Pons (tissue), 1 donor: ENCODE measurements at places on chromosomes 3 and 15.

- DNase-seq: no peak
Measured at GRCh38 chr3:117990627-117991026, 1044.0 kb downstream of the IGSF11 start.

DNA sequence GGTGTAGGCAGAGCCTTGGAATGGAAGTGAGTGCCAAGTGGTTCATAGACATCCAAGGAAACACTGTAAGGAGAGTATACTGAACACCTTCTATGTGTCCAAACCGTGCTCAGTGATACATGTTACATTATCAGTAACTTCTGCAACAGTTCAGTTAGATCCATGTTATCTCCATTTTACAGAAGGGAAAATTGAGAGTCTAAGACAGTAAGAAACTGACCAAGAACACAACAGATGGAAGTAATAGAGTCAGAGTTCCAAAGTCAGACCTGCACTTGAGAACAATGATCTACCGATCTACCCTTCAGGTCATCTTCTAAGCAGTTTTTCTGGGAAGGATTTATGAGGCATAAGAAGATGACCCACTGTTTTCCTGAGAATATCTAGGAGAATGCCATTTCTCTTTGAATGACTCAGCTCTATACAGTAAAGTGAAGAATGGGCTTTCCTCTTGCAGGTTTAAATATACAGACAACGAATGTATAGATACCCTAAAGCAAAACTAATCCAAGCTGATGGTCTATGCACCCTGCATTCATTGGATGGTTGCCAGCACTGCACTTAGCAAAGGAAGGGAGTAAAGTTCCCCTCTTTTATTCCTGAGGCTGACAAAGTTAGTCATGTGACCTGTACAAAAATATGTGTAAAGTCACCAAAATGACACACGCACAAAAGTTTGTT lies 604.1 kb upstream of the MDFIC2 start:
- no peak for DNase-seq

DNA sequence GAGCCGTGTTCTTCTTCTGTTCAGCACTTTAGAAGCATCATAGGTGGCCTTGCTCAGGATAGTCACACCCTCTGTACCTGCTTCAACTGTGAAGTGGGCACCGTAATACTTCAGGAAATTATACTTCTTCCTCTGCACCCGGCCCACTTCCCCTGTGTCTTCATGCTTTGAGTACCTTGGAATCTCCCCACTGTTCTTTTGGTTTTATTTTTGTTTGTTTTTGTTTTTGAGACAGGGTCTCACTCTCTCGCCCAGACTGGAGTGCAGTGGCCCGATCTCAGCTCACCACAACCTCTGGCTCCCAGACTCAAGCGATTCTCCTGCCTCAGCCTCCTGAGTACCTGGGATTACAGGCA lies 1.7 kb downstream of the P2RY14 start:
- DNase-seq: no peak

DNA sequence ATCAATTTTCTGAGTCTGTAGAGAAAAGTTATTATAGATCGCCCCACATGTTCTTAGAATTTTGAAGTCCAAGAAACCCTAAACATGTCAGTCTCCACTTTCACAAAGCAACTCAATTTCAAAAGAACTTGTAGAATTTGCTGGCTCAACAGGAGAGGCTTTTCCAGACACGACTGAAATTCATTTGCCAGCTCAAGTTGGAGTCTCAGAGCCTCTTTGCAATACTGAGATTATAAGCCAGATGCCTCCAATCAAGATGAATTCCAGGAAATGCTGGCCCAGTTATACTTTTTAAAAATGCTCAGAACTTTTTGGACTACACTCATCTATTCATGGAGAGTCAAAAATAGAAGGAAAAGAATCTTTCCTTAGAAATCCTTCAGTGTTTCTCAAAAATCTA lies 56.9 kb upstream of the NLGN1 start:
- DNase-seq: no peak

DNA sequence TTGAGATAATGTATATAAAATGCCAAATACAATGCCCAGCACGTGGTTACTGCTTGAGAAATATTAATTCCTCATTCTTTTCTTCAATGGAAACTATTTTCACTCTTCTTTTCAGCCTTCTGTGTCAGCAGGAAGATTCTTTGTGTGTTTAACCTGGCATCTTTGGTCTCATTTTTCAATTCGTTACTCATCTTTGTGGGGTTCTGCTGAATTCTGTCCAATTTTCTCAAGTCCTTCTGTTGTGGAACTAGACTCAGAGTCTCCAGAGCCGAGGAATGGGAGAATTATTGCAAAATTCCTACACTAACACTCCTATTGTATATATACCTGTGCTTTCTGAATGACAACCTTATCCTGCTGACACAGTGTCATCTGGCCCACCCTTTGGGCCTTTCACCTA lies 96.8 kb upstream of the RGMA start:
- DNase-seq: no peak

DNA sequence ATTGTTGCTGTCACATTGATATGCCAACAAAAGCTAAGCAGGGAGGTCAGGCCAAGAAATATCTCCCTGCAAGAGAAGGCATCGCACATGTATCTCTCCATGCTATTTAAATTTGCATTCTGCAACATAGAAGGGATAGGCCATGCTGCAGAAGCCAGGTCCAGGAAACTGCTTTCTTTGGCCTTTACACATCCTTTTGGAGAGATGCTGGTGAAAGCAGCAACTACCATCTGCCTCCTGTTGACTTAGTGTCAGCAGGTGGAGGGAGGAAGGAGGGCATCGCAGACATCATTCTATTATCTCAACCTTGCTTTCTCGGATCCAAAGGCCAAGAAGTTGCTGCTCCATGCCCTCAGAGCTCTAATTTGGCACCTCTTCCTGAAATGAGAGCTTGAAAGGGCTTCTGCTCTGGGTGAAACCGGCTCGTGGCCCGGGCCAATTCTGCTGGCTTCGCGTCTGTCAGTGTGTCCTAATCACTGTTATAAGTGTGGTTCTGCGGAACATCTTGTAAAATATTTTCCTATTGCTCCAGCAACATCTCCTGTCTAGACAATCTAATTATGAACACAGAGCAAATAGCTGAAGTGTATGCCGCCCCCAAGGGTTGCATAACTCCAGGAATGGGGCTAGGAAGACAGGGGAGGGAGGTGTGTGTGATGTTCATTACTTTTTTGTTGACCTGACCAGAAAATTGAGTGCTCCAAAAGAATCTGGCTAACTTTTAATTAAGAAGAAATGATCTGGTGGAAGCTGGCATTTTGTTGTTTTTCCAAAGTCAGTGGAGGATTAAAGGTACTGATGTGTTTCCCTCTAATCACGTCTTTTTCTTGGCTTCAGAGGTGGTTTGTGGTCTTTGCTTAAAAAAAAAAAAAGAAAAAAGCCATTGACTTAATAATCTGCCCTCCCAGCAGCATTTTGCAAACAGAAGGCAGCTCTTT lies 89.1 kb downstream of the TPRG1 start:
- no peak for DNase-seq

GRCh38 chr3:197124713-197125112 lies 95.1 kb upstream of the MELTF start:
- DNase-seq: peak; percentile 85

DNA sequence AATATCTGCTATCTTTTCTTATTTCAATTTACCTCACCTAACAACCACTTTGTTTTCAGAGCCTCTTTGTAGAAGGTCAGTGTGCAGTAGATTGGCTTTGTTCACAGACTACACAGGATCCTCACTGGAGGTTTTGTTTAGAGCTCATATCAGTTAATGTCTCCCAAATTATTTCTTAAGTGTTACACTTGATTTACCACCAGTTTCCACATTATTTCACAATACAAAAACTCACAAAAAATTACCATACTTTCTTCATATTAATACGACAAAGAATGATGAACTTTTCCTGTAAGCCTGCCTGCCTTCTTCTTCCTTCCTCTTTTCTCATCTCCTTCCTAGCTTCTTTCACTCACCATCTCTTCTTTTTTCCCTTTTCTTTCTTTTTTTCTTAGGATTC lies 133.3 kb downstream of the ALCAM start:
- no peak for DNase-seq

- peak; percentile 38 for DNase-seq
Measured at GRCh38 chr3:149706905-149707304, 45.4 kb downstream of the COMMD2 start.

GRCh38 chr15:39642011-39642640 lies 61.2 kb downstream of the THBS1 start:
- no peak for DNase-seq

- DNase-seq: no peak
Measured at GRCh38 chr3:197957790-197958133, 2.3 kb upstream of the LMLN start.

DNA sequence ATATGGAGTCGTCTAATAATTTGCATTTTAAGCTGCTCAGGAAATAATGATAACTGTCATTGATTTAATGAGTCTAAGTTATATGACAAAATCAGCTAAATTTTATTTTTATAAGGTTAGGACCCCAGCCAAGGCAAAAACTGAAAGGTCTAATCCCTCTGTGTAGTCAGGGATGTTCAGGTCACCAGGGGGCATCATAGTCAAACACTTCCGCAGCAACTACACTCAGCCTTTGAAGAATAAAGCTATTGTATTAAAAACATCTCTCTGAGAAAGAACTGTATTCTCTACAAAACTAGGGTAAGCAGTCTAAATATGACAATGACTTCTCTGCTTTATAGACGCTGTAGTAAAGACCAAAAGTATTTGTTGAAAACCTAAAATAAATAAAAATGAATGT lies 15.0 kb downstream of the INTS14 start:
- DNase-seq: peak; percentile 92

DNA sequence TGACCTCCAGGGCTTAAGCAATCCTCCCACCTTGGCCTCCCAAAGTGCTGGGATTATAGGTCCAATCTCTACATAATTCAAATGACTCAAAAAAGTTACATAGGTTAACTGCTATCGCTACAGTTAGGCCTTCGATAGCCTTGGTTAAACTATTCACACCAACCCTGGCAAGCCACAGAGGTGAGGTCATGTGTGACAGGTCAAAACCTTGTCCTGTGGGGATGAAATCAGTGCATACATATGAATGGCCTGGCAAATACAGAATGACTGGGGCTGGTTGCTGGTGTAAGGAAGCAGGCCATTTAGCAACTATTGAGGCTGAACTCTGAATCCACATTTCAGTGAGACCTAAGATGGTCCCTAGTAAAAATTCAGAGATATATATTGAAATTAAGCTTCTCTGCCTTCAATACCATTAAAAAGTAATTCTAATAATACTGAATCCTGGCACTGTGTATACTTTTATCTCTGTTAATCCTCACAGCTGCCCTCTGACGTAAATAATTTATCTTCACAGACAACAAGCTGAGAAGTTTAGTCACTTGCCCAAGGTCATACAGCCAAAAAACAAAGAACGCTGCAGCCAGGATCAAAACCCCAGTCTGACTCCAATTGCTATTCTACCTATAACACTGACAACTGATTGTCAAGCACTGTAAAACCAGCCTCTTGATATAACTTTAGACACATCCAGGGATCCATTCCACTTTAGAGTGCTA lies 35.3 kb downstream of the MKRN2 start:
- no peak for DNase-seq

- no peak for DNase-seq
Measured at GRCh38 chr3:127546970-127547733, 43.4 kb downstream of the TPRA1 start.

DNA sequence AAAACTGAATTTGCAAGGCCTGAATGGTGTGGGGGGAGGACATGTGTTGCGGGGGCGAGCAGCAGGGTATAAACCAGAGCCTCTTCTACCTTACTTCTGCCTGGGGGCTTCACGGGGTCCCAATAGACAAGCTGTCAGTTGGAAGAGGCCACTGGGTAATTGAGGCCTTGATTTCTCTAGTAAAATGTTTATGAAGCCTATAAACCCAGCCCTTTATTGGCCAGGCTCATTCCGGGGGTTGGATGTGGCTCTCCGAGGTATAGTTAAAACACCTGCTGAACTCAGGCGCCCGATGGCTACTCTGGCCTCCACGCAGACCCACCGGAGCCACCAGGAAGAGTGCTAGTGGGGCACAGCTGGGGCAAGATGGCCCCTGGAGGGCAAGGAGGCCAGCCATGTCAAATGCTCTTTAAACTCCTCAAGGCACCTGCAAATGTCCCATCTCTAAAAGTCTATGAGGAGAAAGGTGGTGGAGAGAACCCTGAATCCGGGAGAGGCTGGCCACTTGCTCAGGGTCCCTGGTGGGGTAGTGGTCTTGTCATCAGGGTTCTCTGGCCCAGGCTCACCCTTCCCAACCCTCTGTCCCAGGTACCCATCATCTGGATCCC lies 34.3 kb downstream of the IGDCC3 start:
- no peak for DNase-seq

DNA sequence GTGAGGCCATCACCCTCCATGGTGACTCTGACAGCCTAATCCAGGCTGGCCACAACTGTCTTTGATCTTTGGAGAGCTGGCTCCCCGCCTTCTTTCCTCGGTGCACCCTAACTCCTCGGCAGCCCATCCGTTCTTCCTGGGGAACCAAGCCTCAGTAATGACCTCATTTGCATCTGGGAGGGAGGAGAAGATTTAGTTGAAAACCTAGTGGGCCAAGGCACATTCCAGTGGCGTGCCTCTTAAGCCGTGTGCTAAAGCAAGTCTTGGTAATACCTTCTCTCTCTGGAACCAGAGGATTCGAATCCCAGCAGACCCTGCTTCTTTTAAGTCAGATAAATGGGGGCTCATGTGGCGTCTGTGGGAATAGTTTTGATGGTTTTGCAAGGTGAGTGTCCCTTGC lies 233.1 kb downstream of the EBLN2 start:
- DNase-seq: no peak

DNA sequence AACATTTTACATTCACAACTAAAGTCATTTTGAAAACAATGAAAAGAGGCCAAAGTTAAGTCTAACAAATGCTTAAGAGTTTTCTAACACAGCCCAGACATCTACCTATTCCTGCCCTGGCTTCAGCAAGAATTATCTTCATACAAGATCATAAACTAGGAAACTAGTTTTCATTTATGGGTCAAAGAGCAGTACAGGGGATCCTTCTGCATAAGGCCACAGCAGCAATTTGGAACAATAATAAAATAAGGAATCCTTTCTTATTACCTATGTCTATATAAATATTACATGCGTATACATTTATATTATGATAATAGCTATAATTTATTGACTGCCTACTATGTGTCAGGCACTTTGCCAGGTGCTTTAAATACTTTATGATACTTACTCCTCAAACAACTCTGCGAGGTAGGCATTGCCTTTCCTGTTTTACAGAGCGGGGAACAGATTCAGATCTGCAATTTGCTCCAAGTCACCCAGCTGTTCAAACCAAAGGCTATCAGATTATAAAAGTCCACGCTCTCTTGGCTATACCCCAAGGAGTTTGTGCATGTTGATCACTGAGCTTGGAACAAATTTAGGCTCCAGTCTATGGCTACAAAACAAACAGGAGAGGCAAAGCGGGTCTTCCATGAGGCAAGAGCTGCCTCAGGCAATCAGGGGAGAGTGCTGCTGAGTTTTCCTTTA lies 196.4 kb downstream of the RORA start:
- DNase-seq: no peak

DNA sequence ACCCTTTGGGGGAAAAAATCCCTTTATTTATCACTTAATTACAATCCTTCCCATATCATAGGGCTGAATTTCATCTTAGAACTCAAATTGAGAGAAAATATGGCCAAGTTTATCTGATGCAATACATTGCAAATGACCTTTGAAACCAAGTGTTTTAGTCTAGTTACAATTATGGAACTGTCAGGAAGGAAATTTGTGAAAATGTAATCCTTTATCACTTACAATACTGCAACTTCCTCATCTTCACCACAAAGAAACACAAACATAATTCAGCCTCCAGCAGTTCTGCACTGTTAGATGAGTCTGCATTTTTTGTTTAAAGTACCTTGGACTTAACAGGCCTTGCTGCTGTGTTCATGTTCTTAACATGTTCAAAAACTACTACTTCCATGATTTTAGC lies 4.6 kb downstream of the CCPG1 start:
- peak; percentile 24 for DNase-seq
